MM.1S (cell line): ENCODE measurements at places on chromosomes 7 and 10.
A peak's percentile ranks its signal among the peaks of the same experiment; 100 is the strongest.

DNA sequence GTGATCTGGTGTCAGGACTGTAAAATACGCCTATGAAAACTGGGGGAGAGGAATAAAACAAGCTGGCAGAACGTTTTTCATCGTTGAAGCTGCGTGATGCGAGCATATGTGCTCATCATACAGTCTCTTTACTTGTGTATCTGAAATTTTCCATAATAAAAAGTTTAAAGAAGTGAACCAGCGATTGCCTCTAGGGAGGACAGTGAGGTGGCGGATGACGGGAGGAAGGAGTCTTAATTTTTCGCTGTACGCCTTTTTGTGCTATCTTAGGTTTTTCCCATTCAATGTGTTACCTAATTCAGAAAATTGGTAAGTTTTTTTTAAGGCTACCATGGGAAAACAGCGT, 891 bp upstream of the WAPL start:
- DNase-seq = peak; percentile 8

- no peak for DNase-seq
Measured at GRCh38 chr10:5943536-5943935, 33.8 kb downstream of the IL15RA start.

GRCh38 chr7:48636391-48637015, 287.8 kb upstream of the CDC14C start:
- no peak for DNase-seq

- DNase-seq = no peak
Measured at GRCh38 chr7:159141167-159141566, 3.5 kb downstream of the VIPR2 start.

GRCh38 chr10:60607372-60607771, 170.9 kb upstream of the CDK1 start:
- DNase-seq = no peak

GRCh38 chr10:6643962-6644361, 63.9 kb upstream of the PRKCQ start:
- DNase-seq = peak; percentile 2

- DNase-seq = no peak
Measured at GRCh38 chr10:124721330-124722045, 22.7 kb downstream of the FAM53B start.

DNA sequence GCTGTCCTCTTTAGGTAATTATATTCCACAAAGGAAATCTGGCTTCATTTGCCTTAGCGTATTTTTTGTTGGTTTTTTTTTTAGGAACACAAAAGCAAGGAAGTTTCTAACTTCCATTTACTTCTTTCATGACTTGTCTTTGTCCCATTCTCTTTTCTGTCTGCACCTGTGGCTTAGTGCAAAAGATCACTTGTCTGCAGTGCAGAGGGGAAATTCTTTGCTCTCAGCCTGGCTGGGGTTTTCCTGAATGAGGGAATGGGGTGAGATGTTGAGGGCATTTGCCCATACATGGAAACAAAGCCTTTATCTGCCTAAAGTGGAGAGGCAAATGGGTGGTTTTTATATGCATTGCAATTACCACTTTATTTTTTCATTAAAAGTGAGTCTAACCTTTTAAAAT, 361.1 kb upstream of the IGFBP3 start:
- no peak for DNase-seq

GRCh38 chr7:11127114-11127785, 153.6 kb downstream of the PHF14 start:
- no peak for DNase-seq

- no peak for DNase-seq
Measured at GRCh38 chr10:101666083-101666482, 28.9 kb downstream of the FBXW4 start.

DNA sequence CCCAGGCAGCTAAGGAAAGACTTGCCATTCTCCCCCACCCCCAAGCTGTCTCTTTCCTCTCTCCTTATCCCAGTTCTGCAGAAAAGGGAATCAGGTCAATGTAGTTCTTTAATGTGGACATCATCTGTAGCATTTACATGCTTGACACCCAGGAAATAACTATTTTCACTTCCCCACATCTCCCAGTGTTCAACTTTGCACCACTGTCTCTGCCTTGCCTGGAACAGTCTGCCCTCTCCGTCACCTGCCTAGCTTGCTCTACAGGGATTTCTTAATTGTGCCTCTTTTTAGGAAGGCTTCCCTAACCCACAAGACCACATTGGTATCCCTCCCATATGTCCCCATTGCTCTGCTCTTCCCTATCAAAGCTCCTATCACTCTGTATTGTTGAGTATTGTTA, 45.9 kb upstream of the TOMM7 start:
- DNase-seq = no peak

DNA sequence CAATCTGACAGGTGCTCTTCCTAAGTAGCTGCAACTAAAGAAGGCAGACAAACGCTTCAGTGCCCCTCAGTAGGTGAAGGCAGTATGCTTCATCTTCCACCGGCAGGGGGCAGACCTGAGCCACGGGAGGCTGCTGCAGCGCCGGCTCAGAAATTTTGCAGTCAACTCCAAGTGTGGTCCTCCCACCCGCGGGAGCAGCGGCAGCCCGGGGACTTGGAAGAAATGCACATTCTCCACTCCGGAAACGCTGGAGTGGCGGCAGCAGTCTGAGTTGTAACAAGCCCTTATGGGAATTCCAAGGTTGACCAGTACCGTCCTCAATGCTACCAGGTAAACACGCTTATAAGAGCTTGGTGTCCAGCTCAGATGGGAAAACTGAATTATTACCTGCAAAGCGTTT, 3.4 kb downstream of the IGFBP3 start:
- DNase-seq = peak; percentile 69

DNA sequence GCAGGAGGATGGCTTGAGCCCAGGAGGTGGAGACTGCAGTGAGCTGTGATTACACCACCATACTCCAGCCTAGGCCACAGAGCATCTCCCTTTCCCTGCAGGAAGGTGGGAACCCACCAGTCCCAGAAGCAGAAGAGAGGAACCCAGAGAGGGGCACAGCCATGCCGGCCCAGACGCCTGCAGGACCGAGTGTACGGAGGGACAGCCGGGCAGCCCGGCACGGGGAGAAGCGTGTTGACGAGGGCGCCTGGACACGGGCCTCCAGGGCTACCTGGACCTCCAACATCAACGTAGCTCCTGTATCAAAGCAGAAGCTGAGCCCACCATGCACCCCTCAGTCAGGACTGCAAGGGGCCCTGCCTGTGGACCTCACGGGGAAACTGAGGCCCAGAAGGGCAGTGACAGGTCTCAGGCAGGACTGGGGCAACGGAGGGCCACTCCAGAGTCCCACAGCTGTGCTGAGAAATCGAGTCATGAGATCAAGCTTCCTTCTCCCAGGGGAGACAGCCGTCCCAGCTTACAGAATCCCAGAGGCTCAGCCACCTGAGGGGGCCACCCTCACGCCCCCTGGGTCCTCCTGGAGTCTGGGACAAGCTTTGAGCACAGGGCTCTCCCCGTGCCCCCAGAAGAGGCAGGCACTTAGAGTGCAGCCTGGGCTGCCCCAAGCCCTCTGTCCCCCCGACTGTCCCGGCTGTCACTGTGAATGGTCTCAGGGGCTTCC, 43.1 kb downstream of the TNRC18 start:
- DNase-seq = no peak
